ENCODE measurements at places on chromosomes 7 and 10. TPM values are rescaled to one million over a fixed set of nuclear protein-coding genes. Genes with fewer than 3 reads are reported as not detected.

SPDYE2 gene
- total RNA-seq = not detected

NME8 gene
- total RNA-seq = not detected

ANKRD22 gene
- total RNA-seq = 0.48 TPM

NAT16 gene
- total RNA-seq = not detected

EVX1 gene
- total RNA-seq = 0.21 TPM

CHN2 gene
- 21.2 TPM for total RNA-seq

NPC1L1 gene
- not detected for total RNA-seq

SYT15 gene
- 3.0 TPM for total RNA-seq

PITX3 gene
- not detected for total RNA-seq

ANXA8L1 gene
- total RNA-seq = not detected

PRKAR2B gene
- 24.1 TPM for total RNA-seq

GTPBP10 gene
- total RNA-seq = 35.2 TPM

FKBP14 gene
- total RNA-seq = 7.1 TPM

VSIR gene
- total RNA-seq = 26.2 TPM

CH25H gene
- not detected for total RNA-seq

CNNM1 gene
- 0.88 TPM for total RNA-seq

CYP2E1 gene
- 1.5 TPM for total RNA-seq

HMX2 gene
- total RNA-seq = not detected

HOXA4 gene
- total RNA-seq = 0.14 TPM

ZNF804B gene
- total RNA-seq = 0.07 TPM
